ENCODE measurements at places on chromosomes 3 and 15. TPM values are rescaled to one million over a fixed set of nuclear protein-coding genes. Genes with fewer than 3 reads are reported as not detected.

Gene ATP13A3
- total RNA-seq, result 194 TPM

Gene ZMYND10
- total RNA-seq, result 0.26 TPM

Gene MFGE8
- 347 TPM for total RNA-seq

Gene ARL8B
- total RNA-seq, result 56.7 TPM

Gene DGKG
- total RNA-seq, result 19.7 TPM

Gene SEMA7A
- 3.3 TPM for total RNA-seq

Gene GOLGA6L7
- total RNA-seq, result not detected

Gene TM6SF1
- total RNA-seq, result 14.8 TPM

Gene UACA
- total RNA-seq, result 29.7 TPM

Gene LRRC31
- total RNA-seq, result not detected

Gene FILIP1L
- 53.6 TPM for total RNA-seq

Gene OCA2
- 0.50 TPM for total RNA-seq

Gene ZBTB47
- total RNA-seq, result 123 TPM

Gene HHLA2
- not detected for total RNA-seq

Gene IFT57
- 33.8 TPM for total RNA-seq

Gene MKRN3
- not detected for total RNA-seq

Gene HRG
- not detected for total RNA-seq

Gene CHRM5
- total RNA-seq, result not detected

Gene NMNAT3
- total RNA-seq, result 19.2 TPM

Gene ENTPD3
- total RNA-seq, result 0.26 TPM

Gene SPTBN5
- 4.3 TPM for total RNA-seq

Gene MED12L
- 0.71 TPM for total RNA-seq

Gene RTP3
- total RNA-seq, result not detected

Gene ADAMTSL3
- total RNA-seq, result 47.3 TPM

Gene FETUB
- total RNA-seq, result not detected

Gene PODXL2
- total RNA-seq, result 2.2 TPM

Gene FBXW12
- total RNA-seq, result not detected

Gene IQSEC1
- total RNA-seq, result 72.6 TPM

Gene TNIK
- 27.4 TPM for total RNA-seq

Gene KLHL40
- total RNA-seq, result 0.09 TPM

Gene ZNF860
- 0.25 TPM for total RNA-seq

Gene SLC12A1
- total RNA-seq, result not detected

Gene TMEM62
- 10.4 TPM for total RNA-seq

Gene NANOGP8
- not detected for total RNA-seq

Gene CLDN11
- 12.1 TPM for total RNA-seq

Gene HDC
- 0.56 TPM for total RNA-seq

Gene USP50
- 1.1 TPM for total RNA-seq

Gene ECE2
- total RNA-seq, result 6.6 TPM

Gene GRM2
- total RNA-seq, result 0.18 TPM

Gene SCN5A
- total RNA-seq, result 134 TPM

Gene CHL1
- 90.2 TPM for total RNA-seq

Gene GPR149
- not detected for total RNA-seq

Gene COL6A5
- not detected for total RNA-seq

Gene CLCN2
- 2.0 TPM for total RNA-seq

Gene TMC3
- not detected for total RNA-seq

Gene GOLGA8Q
- 0.79 TPM for total RNA-seq

Gene ACP3
- total RNA-seq, result 2.3 TPM

Gene WDR93
- total RNA-seq, result not detected

Gene CKMT1A
- total RNA-seq, result 0.40 TPM

Gene GLCE
- 8.5 TPM for total RNA-seq

Gene RNF13
- 65.7 TPM for total RNA-seq

Gene TRIP4
- 15.2 TPM for total RNA-seq

Gene CTXN2
- total RNA-seq, result not detected

Gene ATP10A
- total RNA-seq, result 3.0 TPM

Gene CFAP91
- 1.6 TPM for total RNA-seq

Gene CSTA
- 3.9 TPM for total RNA-seq

Gene MNS1
- 2.0 TPM for total RNA-seq
